Stimulated activated CD4-positive, alpha-beta T cell treated with anti-CD3 and anti-CD28 coated beads, Interleukin-4, amount 100 ng/mL, for 4 hours (primary cell): ENCODE measurements at places on chromosomes 7 and 10.

GRCh38 chr10:77500754-77501151, 136.9 kb downstream of the KCNMA1 start:
- no peak for DNase-seq

DNA sequence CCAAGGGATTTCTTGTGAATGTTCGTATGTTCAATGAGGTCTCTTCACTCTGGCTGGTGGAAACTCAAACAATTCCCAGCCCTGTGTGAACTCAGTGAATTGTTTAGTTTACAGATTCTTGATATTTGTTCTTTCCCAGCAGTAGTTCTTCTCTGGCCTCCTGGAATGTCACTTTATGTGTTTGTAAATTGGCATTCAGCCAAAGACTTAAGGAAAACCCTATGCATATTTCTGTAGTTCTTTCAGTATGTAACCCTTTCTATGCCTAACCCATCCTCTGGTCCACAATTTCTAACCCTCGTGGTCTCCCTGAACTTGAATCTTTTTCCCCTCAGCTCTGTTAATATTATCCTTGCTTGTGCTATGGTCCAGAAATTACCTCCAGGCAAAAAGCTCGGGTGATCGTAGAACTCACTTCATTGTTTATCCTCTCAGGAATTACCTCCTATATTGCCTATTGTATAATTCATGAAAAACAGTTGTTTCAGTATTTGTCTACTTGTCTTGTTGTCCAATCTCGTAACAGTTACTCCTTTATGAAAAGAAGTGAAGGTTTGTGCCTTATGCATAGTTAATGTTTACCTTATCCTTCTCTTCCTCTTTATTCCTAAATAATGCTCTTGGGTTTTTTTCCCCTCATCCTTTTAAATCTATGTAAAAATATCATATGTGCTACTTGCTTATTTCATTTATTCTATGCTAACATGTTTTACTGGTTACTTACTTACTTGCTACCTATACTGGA, 23.7 kb upstream of the AGR3 start:
- no peak for DNase-seq

- DNase-seq = no peak
These were observed 4.6 kb upstream of the FAM170B start for GRCh38 chr10:49138361-49138891.

DNA sequence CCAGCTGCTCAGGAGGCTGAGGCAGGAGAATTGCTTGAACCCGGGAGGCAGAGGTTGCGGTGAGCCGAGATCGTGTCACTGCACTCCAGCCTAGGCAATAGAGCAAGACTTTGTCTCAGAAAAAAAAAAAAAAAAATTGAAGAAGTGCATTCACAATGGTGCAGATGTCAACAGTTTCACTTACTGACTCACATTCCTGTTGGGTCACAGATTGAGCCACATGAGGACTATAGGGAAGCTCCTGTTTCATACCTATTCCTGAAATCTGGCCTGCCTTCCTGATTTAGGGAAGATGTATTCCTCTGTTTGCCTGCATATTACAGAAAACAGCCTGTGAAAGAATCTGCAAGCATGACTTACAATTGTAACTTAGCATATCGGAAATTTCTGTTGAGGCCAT, 78.2 kb downstream of the AKR1C4 start:
- DNase-seq = no peak
